ENCODE measurements at places on chromosomes 3 and 15.

- DNase-seq, result no peak
Observed at GRCh38 chr3:120552184-120553172, 43.7 kb upstream of the NDUFB4 start.

- DNase-seq, result no peak
Observed at GRCh38 chr15:94198633-94199032, 32.7 kb upstream of the MCTP2 start.

DNA sequence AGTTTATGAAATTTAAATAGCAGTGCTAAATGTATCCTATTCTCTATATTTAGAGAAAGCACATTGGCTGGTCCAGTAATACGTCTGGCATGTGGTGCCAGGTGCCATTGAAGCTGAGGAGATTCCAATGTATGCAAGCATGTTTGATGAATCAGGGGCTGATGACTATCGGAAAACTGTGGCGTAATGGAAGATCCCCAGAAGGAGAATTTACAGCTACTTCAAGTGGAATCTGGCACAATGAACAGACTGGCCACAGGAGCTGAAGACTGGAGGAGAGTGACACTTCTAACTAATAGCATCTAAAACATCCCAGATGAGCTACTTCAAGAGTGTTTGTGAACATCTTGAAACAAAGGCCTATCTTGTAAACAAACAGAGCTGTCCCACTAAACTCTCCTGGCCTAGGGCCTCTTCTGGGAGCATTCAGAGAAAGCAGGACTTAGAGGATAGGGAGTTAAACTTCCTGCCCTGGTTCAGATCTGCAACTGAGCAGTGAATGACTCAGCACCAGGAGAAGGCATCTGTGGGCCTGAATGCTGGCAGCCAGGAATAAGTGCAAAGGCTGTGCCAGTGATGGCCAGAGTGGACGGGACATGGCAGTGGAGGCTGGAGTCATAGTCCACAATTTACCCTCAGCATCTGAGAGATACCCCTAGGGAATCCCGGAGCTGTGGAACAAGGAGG is 15.2 kb upstream of the ACTC1 start:
- peak; percentile 47 for DNase-seq

DNA sequence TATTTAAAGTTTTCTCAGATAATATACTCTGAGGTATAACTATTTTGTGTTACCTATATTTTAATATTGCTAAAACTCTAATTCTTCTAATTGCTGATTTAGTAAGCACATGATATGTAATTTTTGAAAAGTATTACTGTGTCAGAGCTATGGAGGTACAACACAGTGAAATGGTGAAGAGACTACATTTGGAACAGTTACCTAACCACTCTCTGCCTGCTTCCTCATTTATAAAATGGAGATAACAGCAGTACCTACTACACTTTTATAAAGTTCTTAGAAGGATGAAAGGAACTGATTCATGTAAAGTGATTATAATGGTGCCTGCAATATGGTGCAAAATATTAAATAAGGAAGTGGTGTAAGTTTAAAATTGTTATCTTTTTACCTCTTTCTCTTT is 16.3 kb upstream of the NEK10 start:
- no peak for DNase-seq

GRCh38 chr3:66377800-66378199 is 123.0 kb downstream of the LRIG1 start:
- DNase-seq, result no peak

GRCh38 chr3:128863560-128863959 is 15.9 kb upstream of the ACAD9 start:
- no peak for DNase-seq

DNA sequence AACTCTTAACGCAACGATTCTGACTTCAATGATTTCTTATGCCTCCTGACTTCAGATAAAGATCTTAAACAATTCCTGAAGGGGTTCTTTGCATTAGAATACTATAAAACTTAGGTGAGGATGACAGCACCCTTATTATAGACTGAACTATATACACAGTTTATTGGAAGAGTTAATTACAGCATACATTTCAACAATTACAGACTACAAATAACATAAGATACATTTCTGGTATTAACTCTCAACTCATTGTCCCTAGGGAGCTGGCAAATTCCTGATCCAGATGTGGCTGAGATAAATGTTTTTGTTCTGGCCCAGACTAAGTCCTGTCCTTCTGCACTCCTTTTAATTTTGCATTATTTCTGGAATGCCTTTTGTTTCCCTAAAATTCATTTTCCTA is 155.5 kb upstream of the TMC3 start:
- DNase-seq, result no peak

DNA sequence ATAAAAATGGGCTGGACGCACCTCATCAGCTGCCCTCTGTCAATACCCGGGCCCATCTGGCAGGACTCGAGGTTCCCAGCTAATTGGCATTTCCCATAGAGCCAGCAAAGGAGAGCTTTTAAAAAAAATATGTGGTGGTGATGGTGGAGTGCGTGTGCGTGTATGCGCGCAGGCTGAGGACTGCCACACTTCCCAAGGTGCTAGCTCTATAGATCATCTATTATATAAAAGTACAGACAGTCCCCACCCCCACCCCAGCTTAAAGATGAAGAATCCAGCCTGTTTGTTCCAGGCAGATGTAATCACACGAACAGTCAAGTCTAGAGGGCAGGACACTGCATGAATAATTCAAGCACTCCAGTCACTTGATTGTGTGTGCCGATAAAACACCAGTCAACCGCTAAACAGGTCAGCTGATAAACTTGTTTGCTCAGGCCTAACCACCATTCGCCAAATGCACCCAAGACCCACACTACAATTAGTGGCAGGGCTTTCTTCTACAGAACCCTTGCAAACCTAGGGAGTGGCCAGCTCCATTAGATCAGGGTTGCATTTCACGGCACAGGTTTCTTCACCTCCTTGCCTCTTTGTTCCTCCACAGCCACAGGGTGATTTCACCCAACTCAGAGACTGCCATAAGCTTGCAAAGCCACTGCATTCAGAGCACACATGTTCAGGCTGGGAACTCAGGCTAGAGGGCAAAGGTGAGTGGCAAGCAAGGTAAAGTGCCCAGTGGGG is 5.8 kb downstream of the TLE3 start:
- peak; percentile 51 for DNase-seq
